ENCODE measurements at places on chromosomes 1 and 21.

DNA sequence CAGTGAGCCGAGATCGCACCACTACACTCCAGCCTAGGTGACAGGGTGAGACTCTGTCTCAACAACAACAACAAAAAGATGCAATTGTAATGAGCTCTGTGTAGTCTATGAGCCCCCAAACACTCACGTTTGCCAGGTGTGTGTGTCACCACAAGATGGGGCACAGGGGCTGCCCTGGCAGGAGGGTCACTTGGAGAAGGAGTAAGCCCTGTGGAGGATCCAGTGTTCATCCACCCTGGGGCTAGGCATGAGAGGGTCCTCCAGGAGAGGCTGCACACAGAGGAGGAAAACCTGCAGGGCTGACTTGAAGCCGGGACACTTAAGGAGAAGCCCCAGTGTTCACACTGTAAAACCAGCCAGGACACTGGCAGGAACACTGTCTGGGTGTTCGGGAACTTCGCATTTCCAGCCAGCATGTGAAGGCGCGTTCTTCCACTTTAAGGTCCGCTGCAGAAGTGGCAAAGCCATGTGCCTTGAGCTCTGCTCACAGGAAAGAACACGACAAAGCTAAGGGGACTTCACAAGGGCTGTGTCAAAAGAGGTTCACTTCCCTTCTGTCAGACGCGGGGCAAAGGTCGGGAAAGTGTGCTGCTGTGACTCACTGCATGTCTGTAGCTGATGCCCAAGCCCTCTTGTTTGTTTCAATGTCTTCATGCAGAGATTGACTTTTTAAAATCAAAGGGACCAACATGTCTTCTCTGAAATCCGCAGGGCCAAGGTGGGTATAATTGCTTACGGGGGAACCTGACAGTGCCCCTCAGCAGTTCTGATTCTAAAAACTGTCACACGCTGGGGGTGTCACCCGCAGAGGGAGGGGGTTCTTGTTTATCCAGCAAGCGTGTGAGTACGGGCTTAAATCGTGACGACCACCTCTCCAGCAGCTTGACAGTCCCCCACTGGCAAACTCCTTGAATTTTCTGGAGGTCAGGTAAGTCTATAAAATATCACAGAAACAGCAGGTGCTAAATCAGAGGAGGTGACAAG is 102.8 kb downstream of the RIPK4 start:
- no peak for DNase-seq

DNA sequence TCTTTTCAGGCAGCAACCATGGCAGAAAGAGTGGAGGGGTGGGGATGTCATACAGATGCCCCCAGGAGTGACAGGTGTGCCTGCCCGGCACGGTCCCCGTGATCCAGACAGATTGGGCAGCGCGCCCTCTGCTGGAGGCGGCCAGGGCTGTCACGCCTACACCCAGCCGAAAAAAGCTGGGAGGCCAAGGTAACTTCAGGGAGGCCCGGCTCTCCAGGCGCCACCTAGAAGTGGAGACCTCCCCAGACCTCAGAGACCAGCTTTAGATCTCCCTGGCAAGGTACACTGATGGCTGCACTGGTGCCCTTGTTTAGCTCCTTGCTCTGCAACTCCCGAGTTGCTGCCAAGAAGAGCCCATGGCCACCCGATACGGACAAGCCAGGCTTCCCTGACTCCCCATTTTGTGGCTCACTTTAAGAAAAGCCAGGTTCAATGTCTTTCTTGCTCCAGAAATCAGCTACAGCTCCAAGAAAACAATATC is 6.6 kb downstream of the GOLT1A start:
- DNase-seq, result peak; percentile 70

- DNase-seq, result no peak
Observed at GRCh38 chr1:186903374-186904136, 74.8 kb downstream of the PLA2G4A start.

DNA sequence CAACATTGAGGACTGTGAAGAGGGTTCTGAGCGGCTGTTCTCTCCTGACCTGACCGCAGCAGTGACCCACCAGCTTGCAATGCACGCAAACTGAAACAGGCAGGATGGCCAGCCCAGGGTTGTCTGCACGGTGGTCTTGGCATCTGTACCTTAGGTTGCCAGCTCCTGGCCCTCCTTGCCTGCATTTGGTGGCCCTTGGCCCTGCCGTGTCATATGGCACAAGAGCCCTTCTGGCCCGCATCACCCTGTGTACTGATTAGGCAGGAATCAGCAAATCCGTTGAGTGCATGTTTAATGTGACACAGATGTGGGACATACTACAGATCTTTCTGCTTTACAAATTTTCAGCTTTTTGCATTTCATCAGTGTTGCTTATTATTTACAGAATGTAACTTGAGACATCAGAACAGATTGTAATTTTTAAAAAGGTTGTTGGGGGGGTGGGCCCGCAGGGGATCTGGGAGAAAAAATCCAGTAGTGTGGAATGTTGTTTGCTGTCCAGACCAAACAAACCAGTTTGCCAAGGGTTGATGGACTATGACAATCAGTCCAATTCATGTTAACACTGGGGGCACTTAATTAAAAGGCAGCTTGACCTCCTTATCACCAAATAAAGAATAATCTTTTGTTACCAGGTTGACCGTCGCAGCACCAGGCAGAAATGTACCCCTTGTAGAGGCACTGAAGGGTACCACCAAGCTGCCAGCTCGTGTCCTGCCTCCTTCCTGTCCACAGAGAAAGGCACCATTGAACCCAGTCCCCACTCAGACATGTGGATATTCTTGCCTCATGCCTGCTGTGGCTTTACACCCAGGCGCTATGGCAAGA is 132.6 kb downstream of the DHRS3 start:
- no peak for DNase-seq

- DNase-seq, result peak; percentile 77
Observed at GRCh38 chr1:234722904-234723720, 113.1 kb upstream of the IRF2BP2 start.

- DNase-seq, result no peak
Observed at GRCh38 chr1:53288002-53288789, 39.7 kb downstream of the LRP8 start.

GRCh38 chr21:15029077-15029476 is 35.7 kb downstream of the NRIP1 start:
- DNase-seq, result no peak

DNA sequence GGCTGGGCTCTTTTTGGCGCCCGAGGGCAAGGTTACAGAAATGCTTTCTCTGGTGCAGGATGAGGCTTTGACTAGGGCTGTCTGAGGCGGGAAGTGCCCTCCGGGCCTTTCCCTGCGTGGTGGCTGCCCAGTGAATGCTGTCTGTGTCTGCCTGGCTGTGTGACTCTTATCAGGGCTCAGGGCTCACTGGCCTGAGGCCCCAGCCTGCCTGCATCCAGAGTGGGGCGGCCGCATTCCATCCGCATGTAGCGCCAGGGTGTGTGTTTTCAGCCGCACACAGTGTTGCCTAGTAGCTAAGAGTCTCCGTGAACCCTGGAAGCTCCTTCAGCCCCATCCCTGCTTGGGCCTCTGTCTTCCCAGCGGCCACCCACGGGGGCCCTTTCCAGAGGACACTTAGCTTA is 59.1 kb downstream of the FAAP20 start:
- DNase-seq, result no peak

GRCh38 chr1:47477595-47478080 is 39.8 kb downstream of the FOXD2 start:
- DNase-seq, result no peak

GRCh38 chr1:52767596-52768280 is 41.5 kb downstream of the ZYG11B start:
- no peak for DNase-seq

- no peak for DNase-seq
Observed at GRCh38 chr1:30920827-30921226, 12.3 kb upstream of the SDC3 start.

GRCh38 chr1:229942501-229942900 is 124.5 kb upstream of the GALNT2 start:
- no peak for DNase-seq

- no peak for DNase-seq
Observed at GRCh38 chr1:214338212-214338611, 57.3 kb downstream of the SMYD2 start.

- DNase-seq, result no peak
Observed at GRCh38 chr21:14888202-14888601, 176.6 kb downstream of the NRIP1 start.

DNA sequence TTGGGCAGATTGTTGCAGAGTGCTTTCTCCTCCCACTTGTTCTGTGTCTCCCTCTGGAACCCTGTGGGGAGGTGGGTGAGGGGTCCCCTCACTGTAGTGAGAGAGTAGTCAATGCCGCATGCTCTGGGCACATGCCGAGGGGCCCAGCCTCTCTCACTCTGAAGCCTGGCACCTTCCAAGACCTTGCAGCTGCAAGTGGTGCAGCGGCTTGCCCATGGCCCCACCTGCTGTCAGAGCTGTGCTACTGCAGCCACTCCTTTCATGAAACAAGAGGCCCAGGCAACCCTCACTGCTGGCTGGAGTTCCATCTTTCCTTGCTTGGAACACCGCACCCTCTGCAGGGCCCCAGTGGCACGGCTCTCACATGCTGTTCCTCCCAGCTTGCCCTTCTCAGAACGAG is 58.4 kb upstream of the COL6A1 start:
- peak; percentile 59 for DNase-seq

GRCh38 chr1:39076127-39076798 is 50.1 kb downstream of the NDUFS5 start:
- DNase-seq, result no peak

DNA sequence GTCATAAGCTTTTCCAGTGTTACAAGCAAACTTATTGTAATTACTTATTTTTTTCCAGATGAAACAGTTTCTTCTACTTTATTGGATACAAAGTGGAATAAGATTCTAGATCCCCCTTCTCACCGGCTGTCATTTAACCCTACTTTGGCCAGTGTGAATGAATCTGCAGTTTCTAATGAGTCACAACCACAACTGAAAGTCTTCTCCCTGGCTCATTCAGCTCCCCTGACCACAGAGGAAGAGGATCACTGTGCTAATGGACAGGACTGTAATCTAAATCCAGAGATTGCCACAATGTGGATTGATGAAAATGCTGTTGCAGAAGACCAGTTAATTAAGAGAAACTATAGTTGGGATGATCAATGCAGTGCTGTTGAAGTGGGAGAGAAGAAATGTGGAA is 95.5 kb downstream of the ZFYVE9 start:
- no peak for DNase-seq

- no peak for DNase-seq
Observed at GRCh38 chr1:65167586-65168242, 19.7 kb downstream of the AK4 start.

DNA sequence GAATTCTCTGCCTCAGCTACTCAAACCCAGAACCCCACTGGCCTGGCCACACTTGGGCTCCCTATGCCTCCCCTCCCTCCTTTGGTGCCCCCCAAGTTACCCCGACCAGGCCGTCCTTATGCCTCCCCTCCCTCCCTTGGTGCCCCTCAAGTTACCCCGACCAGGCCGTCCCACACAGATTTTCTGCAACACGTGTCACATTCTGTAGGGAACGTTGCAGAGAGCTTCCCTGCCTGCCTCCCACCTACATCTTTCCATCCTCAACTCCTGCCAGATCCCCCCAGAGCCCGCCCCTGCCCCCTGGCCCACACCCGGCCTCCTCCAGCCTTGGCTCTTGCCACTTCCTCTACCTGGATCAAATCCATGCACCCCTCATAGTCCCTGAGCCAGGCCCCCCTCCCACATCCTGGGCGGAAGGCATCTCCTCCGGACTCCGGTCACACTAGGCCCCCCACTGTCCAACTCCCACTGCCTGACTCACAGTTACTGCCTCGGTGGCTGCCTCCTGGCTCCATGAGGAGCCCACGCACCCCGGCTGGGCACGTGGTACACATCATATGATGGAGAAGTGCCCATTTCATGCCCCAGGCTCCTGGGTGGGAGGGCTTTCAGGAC is 41.2 kb downstream of the KCNAB2 start:
- no peak for DNase-seq

DNA sequence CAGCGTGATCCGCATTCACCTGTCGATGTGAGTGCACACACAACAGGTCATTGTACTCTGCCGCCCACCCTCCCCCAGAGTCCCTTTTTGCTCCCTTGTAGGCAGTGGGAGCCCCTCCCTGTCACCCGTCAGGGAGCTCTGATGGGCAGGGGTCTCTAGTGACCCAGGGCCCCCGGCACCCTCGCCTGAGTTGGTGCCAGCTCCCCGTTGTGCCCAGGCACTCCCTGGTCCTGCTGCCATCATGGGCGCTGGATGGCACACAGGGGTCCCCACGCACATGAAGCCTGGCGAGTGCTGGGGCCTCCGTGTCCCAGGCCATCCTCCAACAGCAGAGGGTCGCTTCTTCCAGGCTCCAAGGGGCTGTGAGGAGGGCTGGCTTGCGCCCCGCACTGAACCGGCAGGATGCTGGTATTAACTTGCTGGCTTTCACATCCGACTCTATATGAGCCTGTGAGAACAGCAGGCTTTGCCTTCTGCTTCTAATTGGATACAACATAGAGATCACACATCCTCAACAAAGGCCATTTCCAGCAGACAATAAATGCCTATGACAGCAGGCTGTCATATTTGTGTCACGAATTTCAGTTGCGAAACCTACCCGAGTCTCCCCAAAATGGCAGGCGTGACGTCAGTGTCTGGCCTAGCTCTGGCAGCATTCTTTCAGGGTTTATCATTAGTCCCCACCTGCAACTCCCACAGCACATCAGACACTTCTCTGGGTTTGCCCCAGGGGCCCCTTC is 35.4 kb downstream of the KIAA1614 start:
- no peak for DNase-seq

DNA sequence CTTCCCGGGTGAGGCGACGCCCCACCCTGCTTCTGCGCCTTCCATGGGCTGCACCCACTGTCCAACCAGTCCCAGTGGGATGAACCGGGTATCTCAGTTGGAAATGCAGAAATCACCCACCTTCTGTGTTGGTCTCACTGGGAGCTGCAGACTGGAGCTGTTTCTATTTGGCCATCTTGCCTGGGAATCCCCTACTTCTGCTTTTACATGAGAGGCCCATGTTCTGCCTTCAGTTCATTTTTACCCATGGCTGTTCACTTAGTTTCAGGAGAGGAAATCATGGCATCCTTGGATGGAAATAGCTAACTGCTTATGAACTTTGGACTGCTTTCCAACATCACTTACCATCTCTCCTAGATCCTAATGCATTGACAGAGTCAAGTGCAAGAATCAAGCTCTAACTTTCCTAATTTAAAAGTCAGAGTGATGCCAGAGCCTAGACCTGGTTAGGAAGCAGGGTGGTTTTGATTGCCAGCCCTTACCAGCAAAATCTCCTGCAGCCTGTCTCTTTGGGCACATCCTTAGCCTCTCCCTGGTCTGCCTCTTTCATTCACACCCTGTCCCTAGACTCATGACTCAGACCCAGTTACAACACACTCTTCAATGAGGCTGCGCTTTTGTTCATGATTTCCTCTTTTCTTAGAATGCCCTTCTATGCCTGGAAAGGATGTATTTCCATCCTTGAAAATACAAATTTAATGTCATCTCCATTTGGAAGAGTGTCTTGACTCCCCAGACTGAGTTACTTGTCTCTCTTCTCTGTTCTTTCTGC is 137.2 kb downstream of the KCTD3 start:
- no peak for DNase-seq

GRCh38 chr1:180842052-180842451 is 70.6 kb upstream of the KIAA1614 start:
- DNase-seq, result no peak
